ENCODE measurements at places on chromosomes 2 and 18. TPM values are rescaled to one million over a fixed set of nuclear protein-coding genes. Genes with fewer than 3 reads are reported as not detected.

Gene TEKT4
- total RNA-seq = not detected

Gene OR6B2
- total RNA-seq = not detected

Gene ADGRF3
- total RNA-seq = 7.0 TPM

- no peak for DNase-seq
These were observed 6.6 kb downstream of the NTSR2 start for GRCh38 chr2:11663427-11663826.

GRCh38 chr18:52288403-52289004 is 51.5 kb upstream of the DCC start:
- peak; percentile 34 for DNase-seq

DNA sequence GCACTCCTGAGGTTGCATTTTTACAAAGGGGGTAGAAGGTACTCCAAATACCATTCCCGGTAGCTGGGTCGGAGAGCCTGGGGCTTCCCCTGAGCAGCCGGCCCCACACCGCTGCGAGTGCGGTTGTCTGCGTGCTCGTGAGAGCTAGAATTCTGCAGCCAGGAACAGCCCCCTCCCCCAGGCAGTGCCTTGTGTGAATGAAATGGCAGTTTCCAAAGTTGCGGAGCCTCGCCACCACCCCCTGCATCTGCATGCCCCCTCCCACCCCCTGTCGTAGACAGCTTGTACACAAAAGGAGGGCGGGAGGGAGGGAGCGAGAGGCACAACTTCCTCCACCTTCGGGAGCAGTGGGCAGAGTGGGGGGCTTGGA is 1.1 kb downstream of the MYCN start:
- no peak for DNase-seq

- DNase-seq = no peak
These were observed 387.6 kb downstream of the ZEB2 start for GRCh38 chr2:144132357-144132756.

DNA sequence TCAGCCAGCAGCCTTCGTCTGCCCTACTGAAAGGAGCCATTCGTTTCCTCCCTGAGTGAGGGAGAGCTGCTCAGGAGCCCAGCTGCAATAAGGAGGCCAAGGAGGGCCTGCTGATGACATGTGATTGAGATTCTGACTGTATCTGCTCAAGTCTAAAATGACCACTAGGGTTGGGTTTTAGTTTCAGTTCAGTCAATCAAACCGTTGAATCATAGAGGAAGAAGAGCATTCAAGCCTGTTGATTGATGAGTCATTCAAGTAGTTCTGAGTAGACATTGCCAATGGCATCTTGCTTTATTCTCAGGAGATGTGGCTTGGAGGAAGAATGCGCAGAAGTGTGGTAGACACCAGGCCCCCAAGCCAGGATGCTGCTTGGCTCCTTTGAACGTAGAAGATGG is 19.9 kb upstream of the BCL2L11 start:
- no peak for DNase-seq

GRCh38 chr2:120446236-120447126 is 100.5 kb downstream of the INHBB start:
- DNase-seq = no peak

- DNase-seq = no peak
These were observed 2.3 kb downstream of the AGBL5 start for GRCh38 chr2:27053776-27054175.

GRCh38 chr2:164388511-164388910 is 232.8 kb downstream of the GRB14 start:
- no peak for DNase-seq

- DNase-seq = no peak
These were observed 20.8 kb downstream of the CCDC85A start for GRCh38 chr2:56204556-56204955.

Measured in activated naive CD8-positive, alpha-beta T cell treated with anti-CD3 and anti-CD28 coated beads, Interleukin-2, amount 10 ng/mL, durations not matched to agents 7 days and 5 days (primary cell).